Amniotic epithelial cell (primary cell): ENCODE measurements at places on chromosomes 3 and 15.
A peak's percentile ranks its signal among the peaks of the same experiment; 100 is the strongest.

DNA sequence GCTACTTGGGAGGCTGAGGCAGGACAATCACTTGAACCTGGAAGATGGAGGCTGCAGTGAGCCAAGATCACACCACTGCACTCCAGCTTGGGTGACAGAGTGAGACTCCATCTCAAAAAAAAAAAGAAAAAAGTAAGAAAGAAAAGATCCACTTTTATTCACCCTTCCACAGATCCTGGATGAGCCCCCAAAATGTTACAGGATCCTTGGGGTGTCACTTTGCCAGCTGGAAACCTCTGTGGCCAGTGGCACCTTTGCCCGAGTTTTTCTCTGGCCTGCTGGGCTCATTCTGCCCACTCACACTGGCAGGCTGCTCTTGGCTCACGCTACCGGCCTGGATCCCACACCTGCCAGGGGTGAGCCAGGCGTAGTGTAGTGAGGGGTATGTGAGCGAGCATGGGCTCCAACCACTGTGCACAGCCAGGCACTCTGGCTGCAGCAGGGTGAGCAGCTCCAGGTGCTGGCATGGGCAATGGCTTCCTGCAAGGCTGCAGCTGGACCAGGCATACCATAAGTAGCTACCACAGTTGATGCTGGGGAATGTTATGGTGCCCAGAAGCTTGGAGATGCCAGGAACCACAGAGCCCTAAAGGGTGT, 57.8 kb upstream of the C15orf39 start:
- peak; percentile 36 for DNase-seq

- no peak for DNase-seq
Measured at GRCh38 chr3:33174095-33174494, 44.5 kb downstream of the SUSD5 start.

- DNase-seq: peak; percentile 91
Measured at GRCh38 chr15:101123222-101123910, 128.5 kb downstream of the CHSY1 start.

DNA sequence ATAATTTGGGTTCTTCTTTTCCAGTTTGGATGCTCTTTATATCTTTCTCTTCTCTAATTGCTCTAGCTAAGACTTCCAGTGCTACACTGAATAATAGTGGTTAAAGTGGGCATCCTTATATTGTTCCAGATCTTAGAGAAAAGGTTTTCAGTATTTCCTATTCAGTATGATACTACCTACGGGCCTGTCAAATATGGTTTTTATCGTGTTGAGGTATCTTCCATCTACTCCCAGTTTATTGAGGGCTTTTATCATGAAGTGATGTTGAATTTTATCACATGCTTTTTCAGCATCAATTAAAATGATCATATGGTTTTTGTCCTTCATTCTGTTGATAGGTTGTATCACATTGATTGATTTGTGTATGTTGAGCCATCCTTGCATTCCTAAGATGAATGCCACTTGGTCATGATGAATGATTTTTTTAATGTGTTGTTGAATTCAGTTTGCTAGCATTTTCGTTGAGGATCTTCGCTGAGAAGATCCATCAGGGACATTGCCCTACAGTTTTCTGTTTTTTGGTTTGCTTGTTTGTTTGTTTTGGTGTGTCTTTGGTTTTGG, 3.0 kb upstream of the LRRC34 start:
- no peak for DNase-seq

DNA sequence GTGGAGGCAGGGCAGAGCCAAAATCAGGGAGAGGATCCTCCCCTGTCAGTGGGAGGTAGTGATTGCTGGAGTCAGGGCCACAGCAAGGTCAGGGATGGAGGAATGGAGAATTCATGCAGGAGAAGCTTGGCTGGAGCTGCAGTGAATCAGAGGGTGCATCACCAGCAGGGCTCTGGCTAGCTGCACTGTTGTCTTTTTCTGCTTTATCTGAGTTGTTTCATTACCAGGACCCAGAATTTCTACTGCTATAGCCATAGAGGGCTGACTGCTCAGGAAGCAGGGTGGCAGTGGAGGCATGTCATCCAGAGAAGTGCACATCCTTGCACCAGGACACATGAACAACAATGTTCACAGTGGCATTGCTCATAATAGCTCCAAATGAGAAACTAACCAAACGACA, 113.5 kb upstream of the GALNT15 start:
- DNase-seq: peak; percentile 97

DNA sequence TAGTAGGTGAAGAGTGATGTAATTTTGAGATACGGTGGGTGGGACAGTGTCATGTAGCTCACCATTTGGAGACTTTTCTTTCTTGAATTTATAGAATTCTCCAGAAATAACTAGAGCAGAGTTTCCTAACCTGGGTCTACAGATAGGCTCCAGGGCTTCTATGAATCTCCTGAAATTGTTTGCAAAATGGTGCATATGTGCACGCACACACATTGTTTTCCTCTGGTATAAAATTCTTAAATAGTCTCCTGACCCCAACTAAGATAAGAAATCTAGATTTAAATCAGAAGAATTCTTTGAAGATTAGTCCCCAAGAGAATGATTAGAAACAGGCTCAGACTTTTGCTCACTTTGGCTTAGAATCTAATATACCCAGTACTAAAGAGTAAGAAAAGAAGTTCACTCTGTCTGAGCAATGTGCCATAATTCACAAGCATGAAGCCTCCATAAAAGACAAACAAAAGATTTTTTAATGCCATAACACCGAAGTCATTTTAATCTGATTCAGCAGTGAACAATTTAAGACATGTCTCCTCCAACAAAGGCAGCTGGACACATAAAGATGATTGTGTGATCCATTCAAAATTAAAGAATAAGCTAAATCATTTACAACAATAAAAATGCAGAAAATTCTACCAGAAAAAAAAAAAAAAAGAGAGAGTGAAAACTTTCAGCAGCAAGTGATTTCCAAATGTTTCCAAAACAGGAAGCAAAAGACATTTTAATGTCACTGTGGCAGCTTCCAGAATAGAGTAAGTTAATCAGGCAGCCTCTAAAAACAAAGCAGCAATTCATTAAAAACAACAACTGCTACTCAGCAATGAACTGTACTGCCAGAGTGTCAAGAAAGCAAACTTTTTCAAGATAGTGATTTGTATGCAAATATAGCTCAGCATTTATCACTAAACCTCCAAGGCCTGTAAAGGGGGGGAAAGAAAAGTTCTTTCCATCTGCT, 975.5 kb upstream of the CFAP20DC start:
- no peak for DNase-seq

DNA sequence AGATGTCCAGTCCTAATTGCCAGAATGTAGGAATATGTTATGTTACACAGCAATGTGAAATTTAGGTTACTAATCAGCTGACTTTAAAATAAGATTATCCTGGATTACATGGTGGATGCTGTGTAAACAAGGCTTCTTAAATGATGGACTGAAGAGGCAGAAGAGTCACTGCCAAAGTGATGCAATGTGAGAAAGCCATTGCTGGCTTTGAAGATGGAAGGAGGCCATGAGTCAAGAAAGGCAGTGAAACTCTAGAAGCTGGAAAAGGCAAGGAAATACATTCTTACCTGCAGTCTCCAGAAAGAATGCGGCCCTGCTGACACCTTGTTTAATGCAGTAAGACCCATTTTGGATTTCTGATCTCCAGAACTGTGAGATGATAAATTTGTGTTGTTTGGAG, 179.1 kb upstream of the ZPLD1 start:
- DNase-seq: peak; percentile 24

- no peak for DNase-seq
Measured at GRCh38 chr15:68224546-68225250, 4.8 kb downstream of the CLN6 start.

GRCh38 chr3:38460377-38461270, 6.9 kb downstream of the ACVR2B start:
- no peak for DNase-seq

DNA sequence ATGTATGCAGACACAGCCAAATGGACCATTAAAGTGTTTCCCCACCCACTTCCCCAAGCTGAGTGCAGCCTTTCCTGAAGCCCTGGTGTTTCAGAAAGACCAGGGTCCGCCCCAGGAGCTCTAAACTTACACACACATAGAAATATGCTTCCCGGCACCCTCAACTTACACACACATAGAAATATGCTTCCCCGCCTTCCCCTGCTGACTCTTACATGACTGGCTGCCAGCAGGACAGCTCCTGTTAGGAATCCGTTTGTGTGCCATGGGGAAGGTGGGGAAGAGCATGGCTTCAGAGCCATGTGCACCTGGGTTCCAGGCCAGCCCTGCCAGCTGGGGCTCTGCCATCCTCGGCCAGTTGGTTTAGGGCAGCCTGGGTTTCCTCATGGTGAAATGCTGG, 3.6 kb downstream of the CLEC3B start:
- peak; percentile 31 for DNase-seq

GRCh38 chr3:188106887-188107830, 46.8 kb upstream of the LPP start:
- DNase-seq: no peak

DNA sequence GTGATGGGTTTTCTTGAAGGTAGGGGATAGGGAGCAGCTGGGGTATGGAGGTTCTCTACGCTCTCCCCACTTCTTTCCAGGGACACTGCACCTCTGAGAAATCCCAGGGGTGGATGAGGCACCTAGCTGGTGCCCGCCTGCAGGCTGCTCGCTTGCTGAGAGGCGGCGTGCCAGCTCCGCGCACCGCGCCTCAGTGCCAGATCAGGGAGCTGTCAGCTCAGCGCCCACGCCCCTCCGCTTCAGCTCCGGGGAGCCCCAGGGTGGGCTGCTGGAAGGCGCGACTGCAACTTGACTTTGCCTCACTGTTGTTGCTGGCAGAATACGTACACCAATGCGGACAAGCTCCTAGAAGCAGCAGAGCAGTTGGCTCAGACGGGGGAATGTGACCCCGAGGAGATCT, 345.7 kb upstream of the UMPS start:
- no peak for DNase-seq

GRCh38 chr15:35932531-35932930, 386.6 kb upstream of the DPH6 start:
- DNase-seq: peak; percentile 90

GRCh38 chr15:100730129-100730528, 127.7 kb downstream of the ASB7 start:
- DNase-seq: no peak

DNA sequence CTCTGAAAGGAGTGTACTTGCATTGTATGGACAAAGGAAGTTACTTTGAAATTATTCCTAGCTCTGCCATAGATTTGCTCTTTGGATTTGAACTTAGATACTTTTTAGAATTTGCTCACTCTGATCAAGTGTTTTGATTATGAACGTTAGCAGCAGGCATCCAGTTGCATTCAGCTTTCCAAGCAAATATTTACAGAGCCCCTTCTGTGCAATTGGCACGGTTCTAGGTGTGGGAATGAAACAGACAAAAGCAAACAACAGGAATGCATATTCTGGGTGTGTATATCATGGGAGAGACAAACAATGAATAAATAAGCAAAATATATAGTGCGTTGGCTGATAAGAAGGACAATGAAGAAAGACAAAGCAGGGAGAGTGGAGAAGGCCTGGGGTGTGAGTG, 125.5 kb upstream of the ADAMTS9 start:
- DNase-seq: no peak
